Activated T-cell treated with anti-CD3 and anti-CD28 coated beads for 4 hours (primary cell): ENCODE measurements at places on chromosomes 13 and 19.

GRCh38 chr19:31502536-31503170 is 153.4 kb upstream of the TSHZ3 start:
- no peak for DNase-seq

DNA sequence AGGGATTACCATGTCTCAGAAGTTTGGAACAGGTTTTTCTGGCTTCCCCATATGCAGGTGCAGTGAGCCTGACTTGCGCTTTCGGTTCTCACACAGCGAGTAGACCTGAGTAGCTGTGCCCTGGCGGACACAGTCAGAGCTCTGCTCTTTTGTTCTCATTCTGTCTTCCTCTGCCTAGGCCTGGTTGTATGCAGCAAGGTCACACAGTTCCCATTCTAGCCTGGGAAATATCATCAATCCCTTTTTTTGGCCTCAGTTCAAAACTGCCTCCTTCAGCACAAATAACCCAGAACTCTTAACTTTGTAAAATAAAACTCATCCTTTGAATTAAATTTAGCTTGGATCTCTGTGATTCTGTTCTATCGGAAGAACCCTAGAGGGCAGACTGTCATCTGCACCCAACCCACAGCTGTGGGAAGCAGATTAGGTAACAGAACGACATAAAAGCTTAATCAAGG is 10.2 kb downstream of the OXGR1 start:
- DNase-seq, result no peak

- no peak for DNase-seq
These were observed 60.4 kb upstream of the ABCC4 start for GRCh38 chr13:95361686-95362085.

GRCh38 chr13:114151565-114152284 is 19.3 kb upstream of the RASA3 start:
- no peak for DNase-seq
